ENCODE measurements at places on chromosomes 7 and 10. TPM values are rescaled to one million over a fixed set of nuclear protein-coding genes. Genes with fewer than 3 reads are reported as not detected.

DNA sequence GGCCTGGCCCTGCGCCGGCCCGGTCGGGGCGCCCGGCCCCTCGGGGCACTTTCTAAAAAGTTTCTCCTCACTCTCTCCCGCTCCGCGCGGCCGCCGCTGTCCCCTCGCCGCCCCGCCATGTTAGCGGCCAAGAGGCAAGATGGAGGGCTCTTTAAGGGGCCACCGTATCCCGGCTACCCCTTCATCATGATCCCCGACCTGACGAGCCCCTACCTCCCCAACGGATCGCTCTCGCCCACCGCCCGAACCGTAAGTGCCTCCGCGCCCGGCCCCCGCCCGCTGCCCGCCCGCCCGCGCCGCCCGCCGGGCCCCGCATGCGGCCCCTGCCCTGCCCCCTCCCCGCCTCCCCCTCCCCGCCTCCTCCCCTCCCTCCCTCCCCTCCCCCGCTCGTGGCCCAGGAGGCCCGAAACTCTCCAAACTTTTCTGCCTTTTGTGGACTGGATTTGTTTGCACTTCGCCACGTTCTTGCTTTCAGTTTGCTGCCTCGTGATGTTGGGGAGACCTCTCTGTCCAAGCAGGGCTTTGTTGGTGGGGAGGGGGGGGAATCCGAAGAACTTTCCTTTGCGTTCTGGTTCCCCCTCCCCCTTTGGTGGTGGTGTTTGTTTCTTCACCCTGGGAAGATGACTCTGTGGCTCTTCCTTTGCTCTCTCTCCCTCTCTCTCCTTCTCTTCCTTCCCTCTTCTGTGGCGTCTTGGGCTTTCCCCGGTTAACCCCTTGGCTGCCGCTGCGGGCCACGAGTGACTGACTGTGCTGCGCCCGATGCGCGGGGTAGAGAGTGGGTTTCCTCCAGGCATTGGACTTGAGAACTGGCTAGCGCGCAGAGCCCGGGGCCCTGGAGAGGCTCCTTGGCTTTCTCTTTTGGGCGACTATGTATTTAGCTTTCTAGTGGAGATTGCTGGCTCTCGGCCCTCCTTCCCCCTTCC lies 1.6 kb downstream of the TCF7L2 start:
- peaks cover 24% of the 10 kb centered on the region for H3K4me1 ChIP-seq
- peak overlapping the region; percentile 76 for H3K4me3 ChIP-seq
- peak; percentile 46 for DNase-seq
- no peak overlapping the region for H3K27ac ChIP-seq
- no peaks in the 10 kb centered on the region for H3K36me3 ChIP-seq

Gene PDSS1
- total RNA-seq: 3.3 TPM

GRCh38 chr7:66296001-66296521 lies 90.9 kb downstream of the TPST1 start:
- no peak for DNase-seq
- no peaks in the 10 kb centered on the region for H3K36me3 ChIP-seq
- no peak overlapping the region for H3K4me3 ChIP-seq
- H3K27me3 ChIP-seq: no peaks in the 10 kb centered on the region
- H3K27ac ChIP-seq: no peak overlapping the region

Gene GRM8
- total RNA-seq: not detected

DNA sequence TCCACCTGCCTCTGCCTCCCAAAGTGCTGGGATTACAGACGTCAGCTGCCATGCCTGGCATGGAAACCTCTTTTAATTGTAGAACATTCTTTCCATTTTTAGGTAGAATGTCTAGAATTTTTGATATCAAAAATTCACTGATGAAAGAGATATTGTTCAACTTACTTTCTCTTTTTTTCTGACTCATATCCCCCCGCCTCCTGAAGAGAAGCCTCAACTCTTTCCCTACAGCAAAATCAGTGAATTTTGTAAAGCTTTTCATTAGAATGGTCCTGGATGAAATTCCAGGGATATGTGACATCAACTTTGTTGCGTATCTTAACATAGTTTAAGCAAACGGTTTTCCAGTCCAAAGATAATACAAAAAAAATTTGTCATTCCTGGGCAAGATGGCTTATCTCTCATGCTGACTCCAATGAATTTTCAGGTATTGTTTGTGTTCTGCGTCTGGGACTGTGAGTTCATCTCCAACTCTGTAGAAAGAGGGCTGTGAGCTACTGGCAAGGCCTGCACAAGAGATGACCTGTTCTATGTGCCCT lies 256.8 kb downstream of the BMPER start:
- no peak overlapping the region for H3K4me3 ChIP-seq
- no peaks in the 10 kb centered on the region for H3K36me3 ChIP-seq
- DNase-seq: no peak
- H3K27me3 ChIP-seq: no peaks in the 10 kb centered on the region
- H3K27ac ChIP-seq: no peak overlapping the region

DNA sequence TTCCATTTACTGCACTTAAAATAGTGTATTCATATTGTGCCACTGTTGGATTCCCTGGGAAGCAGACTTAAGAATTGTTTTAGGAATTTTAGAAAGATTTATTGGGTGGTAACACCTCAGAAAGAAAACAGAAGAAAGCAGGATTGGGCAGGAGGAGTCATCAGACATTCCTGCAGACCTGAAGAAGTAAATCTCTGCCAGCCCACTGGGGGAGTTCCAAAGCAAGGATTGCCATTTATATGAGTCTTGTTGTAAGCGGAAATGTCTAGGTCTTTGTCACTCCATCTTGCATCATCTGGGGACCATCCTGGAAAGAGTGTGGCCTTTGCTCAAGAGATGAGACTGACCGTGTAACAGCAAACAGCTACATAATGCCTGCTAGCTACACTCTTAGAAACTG lies 947.6 kb upstream of the POT1 start:
- H3K27ac ChIP-seq: no peak overlapping the region
- H3K27me3 ChIP-seq: no peaks in the 10 kb centered on the region
- H3K4me1 ChIP-seq: no peaks in the 10 kb centered on the region
- DNase-seq: no peak
- no peaks in the 10 kb centered on the region for H3K36me3 ChIP-seq
- H3K4me3 ChIP-seq: no peak overlapping the region

Gene CFAP69
- 0.58 TPM for total RNA-seq

- H3K36me3 ChIP-seq: no peaks in the 10 kb centered on the region
- no peak for DNase-seq
- no peaks in the 10 kb centered on the region for H3K27me3 ChIP-seq
- H3K4me1 ChIP-seq: peaks cover 4% of the 10 kb centered on the region
These were observed 41.6 kb downstream of the SMNDC1 start for GRCh38 chr10:110263164-110263563.

DNA sequence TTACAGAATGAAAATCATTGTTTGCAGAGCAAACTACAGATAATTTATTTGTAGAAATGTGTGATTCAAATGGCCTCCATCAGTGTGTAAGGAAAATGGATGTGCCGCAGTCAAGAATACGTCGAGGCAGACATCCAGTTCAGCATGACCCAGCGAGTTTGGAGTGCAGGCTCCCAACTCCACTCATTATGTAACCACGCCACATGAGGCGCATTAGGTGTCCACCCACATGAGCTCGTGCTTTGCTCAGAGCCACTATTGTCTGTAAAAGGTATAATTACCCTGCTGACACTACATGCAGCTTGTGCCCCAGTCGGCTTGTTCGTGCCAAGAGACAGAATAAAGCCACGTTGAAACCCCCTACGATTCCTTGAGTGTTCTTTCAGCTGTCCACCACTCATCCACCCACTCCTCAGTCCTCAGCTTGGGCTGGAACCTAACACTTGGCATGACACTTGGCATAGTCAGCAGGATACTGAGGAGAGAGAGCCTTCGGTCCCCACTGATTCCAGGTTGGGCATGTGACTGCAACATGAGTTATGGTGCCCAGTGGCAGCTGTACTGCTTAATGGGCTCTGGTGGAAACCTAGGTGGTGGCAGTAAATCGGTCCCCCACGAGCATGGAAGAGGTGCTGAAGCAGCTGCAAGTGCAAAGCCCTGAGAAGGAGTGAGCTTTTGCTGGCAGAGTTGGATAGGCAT lies 102.7 kb downstream of the BICC1 start:
- no peak overlapping the region for H3K27ac ChIP-seq
- H3K27me3 ChIP-seq: no peaks in the 10 kb centered on the region

GRCh38 chr10:75065076-75065475 lies 46.4 kb upstream of the SAMD8 start:
- H3K27me3 ChIP-seq: no peaks in the 10 kb centered on the region
- no peaks in the 10 kb centered on the region for H3K4me1 ChIP-seq
- no peak overlapping the region for H3K4me3 ChIP-seq
- H3K27ac ChIP-seq: no peak overlapping the region
- H3K36me3 ChIP-seq: no peaks in the 10 kb centered on the region
- DNase-seq: no peak

Gene LEP
- not detected for total RNA-seq

DNA sequence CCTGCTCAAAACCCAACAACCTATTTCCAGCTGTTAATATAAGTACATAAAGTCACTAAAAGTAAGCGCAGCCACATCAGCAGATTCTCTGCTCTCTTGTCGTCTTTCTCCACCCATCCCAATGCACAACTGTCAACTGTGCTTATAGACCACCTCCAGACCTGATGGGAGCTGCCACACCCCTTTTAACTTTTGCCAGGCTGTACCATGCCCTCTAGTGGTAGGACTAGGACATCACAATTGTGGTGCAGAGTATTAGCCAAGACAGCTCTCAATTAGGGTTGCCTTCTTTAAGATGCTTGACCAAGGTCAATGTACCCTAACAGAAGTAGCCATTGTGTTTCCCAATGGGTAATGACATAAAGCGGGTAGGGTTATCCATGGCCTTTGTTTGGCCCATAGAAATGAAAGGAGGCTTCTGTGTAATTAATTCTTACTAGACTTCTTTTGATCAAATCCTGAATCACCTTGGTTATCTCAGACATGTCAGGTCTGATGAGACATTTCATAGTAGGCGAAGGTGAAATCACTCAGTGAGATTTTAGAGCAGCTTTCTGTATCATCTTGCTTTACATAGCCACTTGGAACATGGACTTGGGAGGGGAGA lies 68.1 kb downstream of the SCRN1 start:
- no peak overlapping the region for H3K4me3 ChIP-seq
- no peak overlapping the region for H3K27ac ChIP-seq
- H3K4me1 ChIP-seq: no peaks in the 10 kb centered on the region
- H3K36me3 ChIP-seq: no peaks in the 10 kb centered on the region

GRCh38 chr7:5683280-5683670 lies 98.2 kb downstream of the RNF216 start:
- H3K4me1 ChIP-seq: peaks cover 87% of the 10 kb centered on the region

DNA sequence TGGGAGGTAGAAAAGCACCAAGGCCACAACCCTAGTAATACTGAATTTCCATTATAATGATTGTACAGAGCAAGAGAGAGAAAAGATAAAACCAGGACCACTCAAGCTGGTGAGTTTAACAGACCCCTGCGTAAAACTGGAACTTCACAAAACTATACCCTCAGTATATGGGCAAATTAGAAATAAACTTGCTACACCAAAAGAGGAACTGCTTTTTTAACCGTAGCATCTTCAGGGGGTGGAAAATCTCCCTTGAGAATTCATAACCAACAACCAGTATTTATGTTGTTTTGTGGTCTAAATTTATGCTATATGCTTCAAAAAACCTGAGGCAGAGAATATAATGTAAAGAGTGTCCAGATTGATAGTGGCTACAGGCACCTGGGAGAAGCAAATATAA lies 171.2 kb downstream of the SGMS1 start:
- H3K36me3 ChIP-seq: no peaks in the 10 kb centered on the region
- H3K4me1 ChIP-seq: peaks cover 4% of the 10 kb centered on the region
- no peak for DNase-seq
- H3K27me3 ChIP-seq: no peaks in the 10 kb centered on the region
- H3K4me3 ChIP-seq: no peak overlapping the region

GRCh38 chr10:44143556-44143955 lies 241.3 kb downstream of the CXCL12 start:
- H3K4me3 ChIP-seq: no peak overlapping the region
- no peaks in the 10 kb centered on the region for H3K36me3 ChIP-seq
- no peak overlapping the region for H3K27ac ChIP-seq
- no peaks in the 10 kb centered on the region for H3K27me3 ChIP-seq

Gene ZNF33B
- total RNA-seq: 71.3 TPM

GRCh38 chr7:37690206-37690605 lies 6.6 kb downstream of the GPR141 start:
- no peak overlapping the region for H3K4me3 ChIP-seq
- H3K27me3 ChIP-seq: no peaks in the 10 kb centered on the region
- H3K4me1 ChIP-seq: no peaks in the 10 kb centered on the region
- no peak for DNase-seq

- peaks cover 14% of the 10 kb centered on the region for H3K4me1 ChIP-seq
- H3K4me3 ChIP-seq: no peak overlapping the region
- H3K36me3 ChIP-seq: no peaks in the 10 kb centered on the region
- no peak for DNase-seq
These were observed 175.4 kb upstream of the AHR start for GRCh38 chr7:17123020-17123419.

Measured in CD4-positive, alpha-beta memory T cell (primary cell).